ENCODE measurements at places on chromosomes 5 and 9. TPM values are rescaled to one million over a fixed set of nuclear protein-coding genes. Genes with fewer than 3 reads are reported as not detected.

The PPP2CA gene
- total RNA-seq: 128 TPM

The CDHR2 gene
- 2.4 TPM for total RNA-seq

The STK32A gene
- not detected for total RNA-seq

The SNCAIP gene
- not detected for total RNA-seq

The ZNF366 gene
- total RNA-seq: not detected
